Activated T-helper 1 cell treated with anti-CD3 and anti-CD28 coated beads, Interleukin-12 subunit alpha, Interleukin-12 subunit beta, Interleukin-2, Interleukin-4 antibody, amounts not matched to agents 30 ng/mL and 10 ng/mL and 1 ng/mL, durations not matched to agents 14 hours and 24 hours and 36 hours (primary cell): ENCODE measurements at places on chromosomes 1 and 21. TPM values are rescaled to one million over a fixed set of nuclear protein-coding genes. Genes with fewer than 3 reads are reported as not detected.

DNA sequence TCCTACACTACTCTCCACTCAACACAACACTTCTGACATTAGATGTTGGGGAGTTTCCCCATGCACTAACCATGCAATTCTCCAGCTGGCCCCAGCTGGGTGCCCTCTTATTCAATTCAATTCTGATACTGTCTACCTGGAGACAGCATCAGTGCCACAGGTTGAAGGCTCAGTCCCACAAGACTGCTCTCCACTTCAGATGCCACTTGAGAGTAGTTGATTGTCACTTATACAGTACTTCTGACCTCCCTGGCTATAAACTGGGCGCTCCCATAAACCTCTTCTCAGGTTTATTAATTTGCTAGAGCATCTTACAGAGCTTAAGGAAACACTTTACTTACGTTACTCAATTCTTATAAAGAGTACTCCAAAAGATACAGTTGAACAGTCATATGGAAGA is 442.3 kb downstream of the LRRIQ3 start:
- DNase-seq, result no peak

DNA sequence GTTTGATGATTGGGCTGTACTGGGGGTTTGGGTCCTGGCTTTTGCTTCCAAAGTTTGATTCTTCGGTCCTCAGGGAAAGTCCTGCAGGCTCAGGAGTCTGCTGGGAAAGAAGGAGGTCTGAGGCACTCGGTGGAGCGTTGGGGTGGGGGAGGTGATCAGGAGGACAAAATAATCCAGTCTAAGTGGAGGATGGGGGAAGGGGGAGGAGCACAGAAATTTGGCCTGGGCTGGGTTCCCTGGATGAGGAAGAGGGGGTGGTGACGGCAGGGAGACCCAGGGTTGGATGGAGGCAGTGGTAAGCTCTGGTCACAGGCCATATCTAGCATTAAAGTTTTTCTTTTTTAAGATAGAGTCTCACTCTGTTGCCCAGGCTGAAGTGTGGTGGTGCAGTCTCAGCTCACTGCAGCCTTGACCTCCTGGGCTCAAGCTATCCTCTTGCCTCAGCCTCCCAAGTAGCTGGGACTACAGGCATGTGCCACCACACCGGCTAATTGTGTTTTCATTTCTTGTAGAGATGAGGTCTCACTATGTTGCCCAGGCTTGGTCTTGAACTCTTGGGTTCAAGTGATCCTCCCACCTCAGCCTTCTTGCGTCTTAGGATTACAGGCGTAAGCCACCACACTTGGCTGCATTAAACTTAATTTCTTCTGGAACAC is 6.8 kb downstream of the SH2D2A start:
- no peak for DNase-seq

DNA sequence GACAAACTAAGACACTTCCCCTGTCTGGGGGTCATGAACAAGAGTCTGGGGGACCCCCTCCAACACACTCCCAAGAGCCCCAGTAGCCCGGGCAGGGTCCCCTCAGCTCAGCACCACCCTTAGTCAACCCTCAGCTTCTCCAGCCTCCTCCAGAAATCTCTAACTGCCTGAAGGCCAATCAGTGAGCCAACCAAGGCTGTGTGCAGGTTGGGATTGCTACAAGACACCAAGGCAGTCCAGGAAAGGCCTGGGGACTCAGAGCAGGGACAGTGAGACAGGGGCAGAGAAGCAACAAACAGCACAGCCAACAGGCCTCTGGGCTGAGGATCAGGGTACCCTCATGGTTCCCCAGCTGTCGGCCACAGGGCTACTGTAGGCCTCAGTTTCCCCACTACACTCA is 13.3 kb downstream of the SMIM12 start:
- no peak for DNase-seq

DNA sequence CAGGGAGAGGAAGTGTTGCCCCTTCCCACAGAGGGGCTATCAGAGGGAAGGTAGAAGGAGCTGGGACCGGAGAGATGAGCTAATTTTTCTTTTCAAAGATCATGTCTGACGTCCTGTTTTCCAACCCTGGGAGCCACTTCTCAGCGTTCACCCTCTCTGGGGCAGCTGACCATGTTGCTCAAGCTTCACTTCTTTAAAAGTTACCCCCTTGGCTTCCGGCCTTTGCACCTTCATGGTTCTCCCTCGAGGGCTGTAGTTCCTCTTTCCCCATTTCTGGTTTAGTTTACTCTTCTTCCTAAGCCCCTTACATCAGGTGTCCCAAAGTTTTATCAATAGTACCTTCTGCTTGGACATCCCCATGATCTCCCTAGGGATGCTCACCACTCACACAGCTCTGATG is 23.8 kb upstream of the CSF1 start:
- no peak for DNase-seq

The PLPP3 gene
- total RNA-seq, result not detected in 2 replicates

The ERVH48-1 gene
- total RNA-seq, result 0.22 and 0.26 TPM in 2 replicates

The C8B gene
- total RNA-seq, result not detected in 2 replicates

The LRRC53 gene
- total RNA-seq, result not detected in 2 replicates

DNA sequence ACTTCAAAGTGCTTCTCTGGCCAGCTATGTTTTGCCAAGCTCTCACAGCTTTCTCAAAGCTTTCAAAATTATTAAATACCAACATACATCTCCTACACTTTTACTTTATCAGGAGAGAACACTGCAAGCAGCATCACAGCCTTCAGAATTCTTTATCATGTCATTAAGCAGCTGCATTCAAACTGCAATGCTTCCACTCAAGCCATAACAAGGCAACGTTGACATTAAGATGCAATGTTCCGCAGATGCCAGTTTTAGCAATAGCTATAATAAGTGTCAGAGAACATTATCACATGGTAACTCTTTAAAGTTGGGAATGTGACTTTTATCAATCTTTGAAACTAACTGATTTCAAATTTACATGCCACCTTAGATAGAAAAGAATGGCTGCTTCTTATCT is 91.9 kb downstream of the LRRC53 start:
- DNase-seq, result no peak

GRCh38 chr21:23218667-23219066 is 2220.5 kb downstream of the NCAM2 start:
- DNase-seq, result no peak

GRCh38 chr1:181554465-181554864 is 71.1 kb downstream of the CACNA1E start:
- DNase-seq, result no peak
